ENCODE measurements at places on chromosomes 7 and 10.

DNA sequence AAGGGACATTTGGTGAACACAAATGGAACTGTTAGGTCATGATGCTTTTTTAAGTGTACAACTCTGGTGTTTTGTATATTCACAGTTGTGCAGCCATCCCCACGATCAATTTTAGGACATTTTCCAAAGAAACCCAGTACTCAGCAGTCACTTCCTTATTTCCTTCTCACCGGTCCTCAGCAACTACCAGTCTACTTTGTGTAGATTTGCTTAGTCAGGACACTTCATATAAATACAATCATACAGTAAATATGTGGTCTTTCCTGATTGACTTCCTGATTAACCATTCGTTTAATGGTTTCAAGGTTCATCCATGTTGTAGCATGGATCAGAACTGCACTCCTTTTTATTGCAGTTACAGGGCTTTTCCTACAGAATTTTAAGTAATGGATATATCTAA lies 14.4 kb downstream of the SGPL1 start:
- DNase-seq = no peak

DNA sequence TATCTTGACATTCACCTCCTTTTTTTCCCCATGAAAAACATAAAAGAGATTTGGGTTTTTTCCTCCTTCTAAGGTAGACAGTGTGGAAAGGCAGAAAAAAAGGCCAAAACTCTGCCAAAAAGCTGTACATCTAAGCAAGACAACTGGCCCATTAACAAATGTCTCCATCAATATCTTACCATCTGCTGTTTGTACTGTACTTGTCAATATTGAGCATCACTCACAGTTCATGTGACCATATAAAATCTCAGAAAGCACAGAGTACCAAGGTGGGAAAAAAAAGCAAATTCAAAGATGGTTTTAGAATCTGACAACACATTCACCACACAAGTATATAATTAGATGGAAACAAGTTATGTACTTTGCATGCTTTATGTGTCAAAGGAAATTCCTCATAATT lies 52.6 kb downstream of the CACNA2D1 start:
- DNase-seq = no peak

DNA sequence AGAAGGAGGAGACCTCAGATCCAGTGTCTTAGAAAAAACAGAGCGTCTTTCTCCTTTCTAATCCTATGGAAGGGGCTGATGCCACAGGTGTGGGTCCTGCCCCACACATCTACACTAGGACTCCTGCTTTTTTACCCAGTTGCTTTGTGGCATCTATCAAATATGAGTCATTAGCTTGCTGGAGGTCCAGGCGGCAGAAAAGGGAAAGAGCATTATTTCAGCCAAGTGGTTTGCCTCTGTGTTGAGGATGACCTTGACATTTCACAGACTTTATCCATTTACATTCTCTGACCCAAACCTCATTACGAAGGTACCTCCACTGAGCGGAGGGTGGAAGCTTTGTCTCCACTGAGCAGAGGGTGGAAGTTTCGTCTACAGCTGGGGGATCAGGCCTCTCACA lies 308.4 kb upstream of the KLF6 start:
- no peak for DNase-seq

DNA sequence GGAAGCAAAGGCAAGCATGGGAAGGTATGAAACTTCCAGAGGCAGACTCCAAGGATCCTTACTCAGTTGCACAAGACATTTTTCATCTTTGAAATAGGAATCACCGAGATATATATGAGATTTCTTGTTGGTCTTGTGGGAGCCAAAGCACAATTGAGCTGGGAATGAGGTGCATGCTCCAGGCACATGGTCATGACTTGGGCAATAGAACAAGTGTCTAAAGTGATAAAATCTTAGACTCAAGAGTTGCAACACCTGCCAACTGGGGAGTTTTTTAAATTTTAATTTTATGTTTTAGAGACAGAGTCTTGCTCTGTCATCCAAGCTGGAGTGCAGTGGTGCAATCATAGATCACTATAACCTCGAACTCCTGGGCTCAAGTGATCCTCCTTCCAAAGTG lies 169.5 kb upstream of the ADCY1 start:
- no peak for DNase-seq

GRCh38 chr10:22534849-22535604 lies 179.4 kb downstream of the PIP4K2A start:
- DNase-seq = peak; percentile 19

DNA sequence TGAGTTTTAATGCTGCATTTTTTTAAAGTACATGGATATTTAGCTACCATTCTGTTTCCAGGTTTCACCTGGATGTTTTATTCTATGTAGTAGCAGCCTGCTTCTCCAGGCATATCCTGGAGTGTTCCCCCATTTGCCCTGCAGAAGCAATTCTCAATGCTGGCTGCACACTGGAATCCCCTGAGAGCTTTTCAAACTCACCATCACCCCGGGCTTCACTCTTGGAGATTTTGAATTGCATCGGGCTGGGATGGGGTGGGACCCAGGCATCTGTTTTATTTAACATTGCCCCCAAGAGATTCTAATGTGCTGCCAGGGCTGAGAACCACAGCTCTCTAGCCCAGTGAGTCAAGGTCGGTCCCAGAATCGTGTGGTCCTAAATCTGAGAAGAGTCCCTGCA lies 113.2 kb upstream of the MACROH2A2 start:
- DNase-seq = no peak

- DNase-seq = no peak
Measured at GRCh38 chr7:74495112-74496086, 41.7 kb downstream of the GTF2IRD1 start.

Data from SK-MEL-5 (cell line).